ENCODE measurements at places on chromosomes 1 and 21.

DNA sequence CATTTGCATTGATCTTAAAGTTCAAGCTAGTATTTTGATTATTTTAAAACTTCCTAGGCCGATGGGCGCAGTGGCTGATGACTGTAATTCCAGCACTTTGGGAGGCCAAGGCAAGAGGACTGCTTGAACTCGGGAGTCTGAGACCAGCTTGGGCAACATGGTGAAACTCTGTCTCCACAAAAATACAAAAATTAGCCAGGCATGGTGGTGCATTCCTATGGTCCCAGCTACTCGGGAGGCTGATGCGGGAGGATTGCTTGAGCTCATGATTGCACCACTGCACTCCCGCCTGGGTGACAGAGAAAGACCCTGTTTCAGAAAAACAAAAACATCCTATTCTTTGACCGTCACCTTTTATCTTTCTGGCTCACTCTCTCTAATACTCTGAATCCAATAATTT is 30.0 kb downstream of the MFSD2A start:
- DNase-seq: no peak

DNA sequence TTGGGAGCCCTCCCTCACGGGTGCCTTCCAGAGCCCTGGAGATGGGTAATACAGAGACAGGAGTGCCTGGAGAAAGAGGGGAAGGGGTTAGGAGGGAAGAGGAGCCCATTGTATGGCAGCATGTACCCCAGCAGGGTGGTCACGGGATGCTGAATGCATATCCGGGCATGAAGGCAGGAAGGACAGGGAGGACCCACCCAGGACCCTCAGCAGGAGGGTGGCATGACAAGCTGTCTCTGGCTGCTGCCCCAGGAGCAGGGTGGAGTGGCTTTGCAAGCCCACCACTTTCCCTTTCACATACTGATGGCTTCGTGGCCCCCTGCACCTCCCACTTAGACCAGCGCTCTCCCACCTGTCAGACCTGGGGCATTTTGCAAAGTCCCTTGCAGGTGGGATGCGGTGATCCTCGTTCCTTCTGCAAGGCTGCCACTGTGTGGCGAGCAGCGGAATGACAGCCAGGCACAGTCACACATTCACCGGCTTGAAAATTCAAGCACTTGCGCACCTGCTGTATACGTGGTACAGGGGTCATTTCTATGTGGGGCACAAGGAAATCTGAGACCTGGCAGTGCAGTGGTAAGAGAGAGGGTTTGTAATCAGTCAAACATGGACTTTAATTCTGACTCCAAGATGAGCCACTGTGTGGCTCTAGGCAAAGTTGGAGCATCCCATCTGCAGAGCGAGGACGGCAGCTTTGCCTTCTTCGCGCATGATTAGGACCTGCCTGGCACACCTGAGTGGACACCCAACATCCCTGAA is 53.2 kb upstream of the TMEM51 start:
- DNase-seq: peak; percentile 23

DNA sequence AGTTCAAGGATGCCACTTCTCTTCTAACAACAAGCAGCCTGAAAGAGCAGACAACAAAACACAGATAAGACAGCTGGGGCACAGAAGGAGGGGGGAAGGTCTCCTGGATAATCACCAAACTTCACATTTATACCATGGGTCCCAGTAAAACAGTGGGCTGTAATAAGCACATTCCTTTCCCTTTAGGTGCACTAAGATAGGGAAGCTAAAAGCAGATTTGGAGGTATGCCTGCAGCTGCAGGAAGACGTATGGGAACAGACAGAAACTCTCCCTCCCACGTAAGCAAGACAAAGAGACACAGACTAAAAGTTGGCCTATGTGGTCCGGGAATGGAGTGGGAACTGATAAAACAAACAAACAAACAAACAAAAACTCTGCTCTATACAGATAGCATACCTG is 612.1 kb downstream of the MRPL39 start:
- no peak for DNase-seq

DNA sequence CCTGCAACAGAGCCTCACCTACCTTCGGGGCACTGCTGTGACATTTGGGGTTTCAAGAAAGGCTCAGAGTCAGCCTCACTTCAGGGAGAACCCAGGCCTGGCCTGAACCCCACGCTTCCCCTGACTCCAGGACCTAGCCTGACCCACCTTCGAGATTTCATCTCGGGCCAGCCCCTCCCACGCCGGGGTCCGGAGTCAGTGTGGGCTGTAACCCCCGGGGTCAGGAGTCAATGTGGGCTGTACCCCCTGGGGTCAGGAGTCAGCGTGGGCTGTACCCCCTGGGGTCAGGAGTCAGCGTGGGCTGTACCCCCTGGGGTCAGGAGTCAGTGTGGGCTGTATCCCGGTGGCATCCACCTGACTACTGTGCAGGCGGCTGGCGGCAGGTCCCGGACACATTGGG is 183.0 kb upstream of the RAB4A start:
- DNase-seq: no peak

GRCh38 chr1:46044116-46044515 is 88.3 kb downstream of the PIK3R3 start:
- DNase-seq: no peak

- DNase-seq: no peak
Observed at GRCh38 chr1:216258856-216259255, 164.4 kb downstream of the USH2A start.

GRCh38 chr1:58136387-58136786 is 410.1 kb downstream of the OMA1 start:
- no peak for DNase-seq

DNA sequence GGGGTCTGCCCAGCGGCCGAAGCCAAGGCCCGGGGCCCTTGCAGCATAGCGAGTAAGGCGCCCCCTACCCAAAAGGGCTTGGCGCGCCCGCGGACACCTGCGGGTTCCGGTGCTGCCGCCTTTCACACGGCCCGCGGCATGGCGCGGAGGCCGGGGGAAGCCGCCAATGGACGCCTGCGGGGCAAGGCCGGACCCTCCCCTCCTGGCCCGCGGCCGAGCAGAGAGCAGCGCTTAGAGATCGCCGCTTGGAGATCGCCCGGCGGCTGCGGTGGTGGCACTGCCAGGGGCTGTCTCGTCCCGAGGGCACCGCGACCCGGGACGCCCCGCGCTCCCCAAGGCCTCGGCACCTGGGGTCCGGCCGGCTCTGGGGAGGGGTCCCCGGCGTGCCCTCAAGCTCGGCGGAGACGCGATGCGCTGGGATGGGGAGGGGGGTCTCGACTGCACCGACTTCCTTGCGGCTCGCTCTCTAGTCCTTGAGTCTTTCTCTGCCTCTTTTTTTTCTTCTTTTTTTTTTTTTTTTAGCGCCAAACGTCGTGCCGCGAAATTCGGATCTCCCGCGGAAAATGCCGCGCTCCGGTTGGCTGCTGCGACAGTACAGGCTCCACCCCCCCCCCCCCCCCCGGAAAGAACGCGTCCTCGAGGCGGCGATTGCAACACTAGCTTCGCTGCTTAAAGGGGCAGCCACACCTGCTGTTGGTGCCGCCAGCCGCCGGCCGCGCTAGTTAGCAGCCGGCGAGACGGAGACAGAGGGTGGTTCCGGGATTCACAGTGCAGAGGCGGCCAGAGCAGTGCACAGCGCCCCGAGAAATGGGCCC is at the start of gene E2F2:
Gene E2F2, minus strand, starts transcription at position 487 of the 815 bp plus-strand sequence. Its CDS starts 440 bp downstream, at position 47.
- peak; percentile 92 for DNase-seq
